Smooth muscle cell of trachea (primary cell): ENCODE measurements at places on chromosomes 11 and 22. TPM values are rescaled to one million over a fixed set of nuclear protein-coding genes. Genes with fewer than 3 reads are reported as not detected.

The GVQW3 gene
- total RNA-seq: 1.8 and 3.8 TPM in 2 replicates

The DTX4 gene
- 4.4 and 9.3 TPM in 2 replicates for total RNA-seq

The RIMBP3B gene
- total RNA-seq: 0.17 TPM in 1 of 2 replicates, not detected in the other

The PRG3 gene
- not detected in 2 replicates for total RNA-seq

The LIF gene
- 10.6 and 40.4 TPM in 2 replicates for total RNA-seq

The LARGE1 gene
- total RNA-seq: 21.4 and 38.2 TPM in 2 replicates

The TTC28 gene
- total RNA-seq: 31.4 and 40.0 TPM in 2 replicates

The SLC22A12 gene
- total RNA-seq: not detected in 2 replicates

The OR51I1 gene
- not detected in 2 replicates for total RNA-seq

The CHRDL2 gene
- total RNA-seq: not detected in 2 replicates

The ZBTB16 gene
- under 0.01 TPM in 1 of 2 replicates, not detected in the other for total RNA-seq

The PAX6 gene
- total RNA-seq: 0.15 and 0.33 TPM in 2 replicates

The PHLDB1 gene
- total RNA-seq: 77.2 and 103 TPM in 2 replicates

The NRGN gene
- total RNA-seq: 0.50 and 0.58 TPM in 2 replicates

The SMCO4 gene
- 2.9 and 7.1 TPM in 2 replicates for total RNA-seq

The UCP2 gene
- 4.1 and 8.9 TPM in 2 replicates for total RNA-seq

The CERK gene
- total RNA-seq: 28.2 and 47.3 TPM in 2 replicates

The CDC42EP1 gene
- total RNA-seq: 12.4 and 22.0 TPM in 2 replicates
